Suppressor macrophage (primary cell): ENCODE measurements at places on chromosomes 13 and 19.

- no peak for DNase-seq
These were observed 47.8 kb downstream of the KCTD15 start for GRCh38 chr19:33844478-33844877.

DNA sequence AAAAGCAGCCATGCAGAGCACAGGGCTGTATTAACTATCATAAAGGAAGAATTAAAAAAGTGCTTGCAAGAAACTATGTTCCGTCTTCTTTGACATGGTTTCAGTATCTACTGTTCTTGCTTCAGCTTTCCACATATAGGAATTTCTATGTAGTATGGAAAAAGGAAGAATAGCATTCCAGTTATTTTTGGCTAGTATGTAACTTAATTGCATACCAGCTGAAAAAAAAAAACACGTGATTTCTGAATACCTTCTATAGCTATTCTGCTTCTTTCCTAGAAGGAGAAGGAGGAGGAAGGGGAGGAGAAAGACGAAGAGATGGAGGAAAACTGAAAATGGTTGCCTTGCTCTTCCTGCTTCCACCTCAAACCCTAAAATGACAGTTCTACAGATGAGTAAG lies 619.0 kb downstream of the KCTD12 start:
- no peak for DNase-seq

DNA sequence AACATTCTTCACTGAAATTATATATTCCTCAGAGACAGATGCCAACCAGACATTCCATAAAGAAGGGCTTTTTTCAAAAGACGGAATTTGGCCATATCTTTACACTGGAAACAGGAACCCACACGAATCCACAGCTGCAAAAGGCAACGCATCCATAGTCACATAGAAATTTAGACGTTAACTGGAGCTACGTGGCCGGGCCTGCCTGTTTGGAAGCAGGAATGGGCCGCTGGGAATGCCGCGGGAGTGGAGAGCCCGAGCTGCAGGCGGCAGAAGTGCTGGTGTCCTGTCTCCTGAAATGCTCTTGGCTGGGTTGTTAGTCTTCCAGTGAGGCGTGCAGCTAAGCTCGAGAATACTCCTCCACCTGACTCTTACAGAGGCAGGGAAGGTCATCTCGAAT lies 122.2 kb downstream of the KL start:
- no peak for DNase-seq

DNA sequence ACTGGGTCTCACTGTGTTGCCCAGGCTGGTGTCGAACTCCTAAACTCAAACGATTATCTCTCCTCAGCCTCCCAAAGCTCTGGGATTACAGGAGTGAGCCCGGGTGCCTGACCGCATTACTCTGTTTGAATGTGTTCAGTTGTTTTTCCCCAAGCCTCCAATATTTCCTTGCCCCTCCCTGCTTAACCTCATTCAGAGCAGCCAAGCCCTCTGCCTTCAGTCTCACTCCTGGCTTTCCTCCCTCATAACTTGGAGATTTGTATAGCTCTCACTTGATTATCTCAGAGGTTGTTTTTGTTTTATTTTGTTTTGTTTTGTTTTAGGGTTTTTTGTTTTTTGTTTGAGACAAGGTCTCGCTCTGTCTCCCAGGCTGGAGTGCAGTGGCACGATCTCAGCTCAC lies 11.4 kb downstream of the EPHX3 start:
- DNase-seq: no peak

DNA sequence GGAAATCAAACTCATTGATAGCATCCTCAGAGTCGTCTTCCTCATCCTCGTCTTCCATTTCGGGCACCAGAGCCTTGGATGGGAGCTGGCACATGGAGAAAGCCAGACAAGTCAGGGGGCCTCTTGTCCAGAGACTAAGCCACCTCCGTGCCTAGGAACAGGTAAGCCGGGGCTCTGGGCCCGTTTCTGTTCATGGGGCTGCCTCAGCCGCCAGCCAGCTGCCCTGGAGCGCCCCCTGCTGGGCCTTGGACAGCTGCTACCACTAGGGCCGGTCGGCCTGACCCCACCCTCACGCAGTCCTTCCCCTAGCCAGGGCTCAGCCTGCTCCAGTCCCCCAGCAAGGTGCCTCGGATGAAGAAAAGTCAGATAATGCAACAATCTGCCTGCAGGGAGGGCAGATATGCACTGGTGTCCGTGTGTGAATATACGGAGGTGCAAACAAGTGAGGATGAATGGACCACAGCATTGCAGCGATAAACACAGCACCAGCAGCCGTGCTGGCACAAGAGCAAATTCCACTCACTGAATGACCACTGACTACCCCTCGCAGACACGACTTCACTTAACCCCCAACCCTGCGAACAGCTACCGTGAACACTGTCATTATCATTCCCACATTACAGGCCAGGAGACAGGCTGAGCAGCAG lies 11.9 kb upstream of the PRKD2 start:
- peak; percentile 87 for DNase-seq

GRCh38 chr13:33845572-33846302 lies 27.8 kb downstream of the RFC3 start:
- peak; percentile 3 for DNase-seq

DNA sequence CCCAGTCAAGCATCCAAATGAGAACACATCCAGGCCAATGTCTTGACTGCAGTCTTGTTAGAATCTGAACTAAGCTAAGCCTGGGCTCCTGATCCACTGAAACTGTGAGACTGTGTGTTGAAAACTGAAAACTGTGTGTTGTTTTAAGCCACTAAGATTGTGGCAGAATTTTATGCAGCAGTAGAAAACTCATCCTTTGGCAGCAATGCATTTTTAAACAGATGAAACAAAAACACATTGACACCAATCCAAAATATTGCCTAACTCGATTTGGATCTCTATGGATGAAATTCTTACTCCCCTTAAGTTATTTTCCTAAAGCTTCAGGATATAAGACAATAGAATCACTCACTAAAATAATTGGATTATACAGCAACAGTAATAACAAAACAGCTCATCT lies 202.3 kb upstream of the KLF12 start:
- no peak for DNase-seq

- DNase-seq: peak; percentile 76
These were observed 13.1 kb downstream of the GRAMD1A start for GRCh38 chr19:35013041-35013819.

- DNase-seq: no peak
These were observed 498.1 kb downstream of the KLF5 start for GRCh38 chr13:73556902-73557301.

GRCh38 chr19:13172346-13173138 lies 22.3 kb downstream of the IER2 start:
- peak; percentile 78 for DNase-seq

DNA sequence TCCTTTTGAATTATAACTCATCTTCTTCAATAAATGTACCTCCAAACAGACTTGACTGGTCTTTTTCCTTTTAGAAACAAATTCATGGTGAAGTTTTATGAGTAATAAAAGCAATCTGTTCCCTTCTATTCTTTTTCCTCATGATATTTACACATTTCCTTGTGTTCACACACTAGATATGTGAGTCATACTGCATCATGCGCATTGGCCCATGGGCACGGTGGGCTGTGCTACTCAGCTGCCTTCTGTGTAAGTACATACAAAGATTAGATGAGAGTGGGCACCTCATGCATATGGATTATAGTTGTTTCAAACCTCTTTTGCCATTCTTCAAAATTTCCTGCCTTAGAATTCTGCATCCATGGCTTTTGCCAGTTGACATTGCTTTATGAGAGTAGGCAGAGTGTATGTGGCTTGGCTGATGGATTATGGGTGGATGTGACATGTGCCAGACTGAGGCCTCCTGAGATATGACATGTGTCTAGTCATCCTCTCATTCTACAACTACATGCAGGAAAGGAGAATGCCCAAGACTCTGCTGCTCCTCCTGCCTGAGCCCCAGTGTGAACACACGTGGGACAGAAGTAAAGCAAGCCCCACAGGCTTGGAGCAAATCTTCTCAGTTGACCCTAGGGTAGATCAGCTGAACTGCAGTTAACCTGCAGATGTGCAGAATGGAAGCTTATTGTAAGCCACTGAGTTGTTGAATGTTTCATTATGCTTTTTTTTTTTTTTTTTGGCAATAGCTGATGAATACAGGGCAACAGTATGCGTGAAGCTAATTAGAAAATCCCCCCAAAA lies 109.9 kb downstream of the RBM26 start:
- DNase-seq: no peak

GRCh38 chr13:36154567-36155291 lies 23.5 kb upstream of the DCLK1 start:
- no peak for DNase-seq

DNA sequence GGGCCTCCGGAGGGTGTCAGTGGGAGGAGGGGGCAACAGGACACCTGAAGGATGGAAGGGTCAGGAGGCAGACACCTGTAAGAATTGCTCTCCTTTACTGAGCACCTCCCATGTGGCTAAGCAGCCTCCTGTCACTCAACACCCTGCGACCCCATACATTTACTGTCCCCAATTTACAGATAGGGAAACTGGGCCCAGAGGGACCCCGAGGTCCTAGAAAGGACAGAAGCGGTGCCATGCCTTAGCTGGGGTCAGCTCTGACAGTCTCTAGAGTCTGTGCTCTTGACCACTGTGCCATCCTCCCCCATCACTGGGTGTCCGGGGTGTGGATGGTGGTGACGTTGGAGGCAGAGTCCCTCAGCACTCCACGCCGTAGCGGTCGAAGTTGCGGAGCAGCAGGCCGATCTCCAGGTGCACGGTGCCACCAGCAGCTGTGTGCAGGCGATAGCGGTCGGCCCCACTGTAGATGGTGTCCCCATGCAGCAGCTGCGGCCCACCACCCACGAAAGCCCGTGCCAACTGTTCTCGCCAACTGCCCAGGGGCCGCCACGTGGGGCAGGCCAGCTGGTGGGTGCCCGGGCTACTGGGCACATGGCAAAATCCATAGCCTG lies 726 bp upstream of the TGFB1 start:
- DNase-seq: no peak

DNA sequence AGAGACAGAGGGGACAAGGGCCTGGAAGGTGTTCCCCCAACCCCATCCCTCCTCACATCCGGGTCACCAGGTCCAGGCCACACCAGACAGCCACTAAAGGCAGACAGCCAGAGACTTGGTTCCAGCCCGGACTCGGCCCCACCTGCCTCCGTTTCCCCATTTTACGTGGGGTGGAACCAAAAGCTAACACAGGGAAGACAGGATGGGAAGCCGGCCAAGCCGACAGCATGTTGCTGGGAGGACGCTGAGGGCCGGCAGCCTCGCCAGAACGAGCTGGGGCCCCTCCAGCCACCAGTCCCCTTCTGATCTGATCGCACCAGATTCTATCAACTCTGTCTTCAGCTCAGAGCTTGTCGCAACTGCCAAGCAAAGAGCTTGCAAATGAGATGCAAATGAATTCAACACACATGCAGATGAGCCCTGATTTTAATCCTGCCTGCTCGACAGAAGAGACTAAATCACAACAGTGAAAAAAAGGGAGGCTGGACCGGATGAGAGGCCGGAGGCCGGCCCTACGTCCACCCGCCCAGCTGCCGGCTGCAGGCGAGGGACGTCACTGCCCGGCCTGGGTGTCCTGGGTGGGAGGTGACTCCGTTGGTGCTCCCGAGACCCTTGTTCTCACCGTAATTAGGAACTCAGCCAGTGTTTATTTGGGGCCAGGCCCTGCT lies 17.5 kb upstream of the SHC2 start:
- no peak for DNase-seq

DNA sequence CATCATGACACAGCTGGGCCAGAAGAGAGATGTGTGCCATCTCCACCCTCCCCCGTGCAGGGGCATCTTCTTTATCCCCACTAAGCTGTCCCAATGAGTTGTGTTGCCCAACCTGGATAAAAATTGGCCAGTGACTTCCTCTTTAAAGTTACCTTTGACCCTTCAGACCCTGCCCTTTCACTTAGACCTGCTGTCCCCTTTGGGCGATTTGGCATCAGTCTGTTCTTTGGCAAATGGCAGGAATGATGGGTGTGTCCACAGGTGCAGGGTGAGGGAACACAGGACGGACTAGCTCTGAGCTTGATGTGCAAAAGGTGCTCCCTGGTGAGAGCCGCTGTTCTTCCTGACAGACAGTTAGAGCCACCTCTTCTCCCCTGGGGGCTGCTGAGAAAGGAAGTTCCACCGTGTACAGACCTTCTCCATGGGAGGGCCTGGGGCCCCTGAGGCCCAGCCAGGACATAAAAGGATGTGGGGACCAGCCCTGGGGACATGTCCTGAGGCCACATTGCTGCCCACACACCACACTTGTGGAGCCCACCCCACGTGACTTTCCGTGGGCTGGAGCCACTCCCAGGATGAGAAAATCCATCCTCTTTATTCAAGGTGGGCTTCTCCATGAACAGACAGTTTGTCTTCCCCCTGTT lies 1.7 kb downstream of the CYP4F8 start:
- DNase-seq: no peak
